LNCaP clone FGC (cell line): ENCODE measurements at places on chromosomes 5 and 9.
A peak's percentile ranks its signal among the peaks of the same experiment; 100 is the strongest.

- no peak for DNase-seq
Measured at GRCh38 chr9:80937645-80938044, 751.7 kb downstream of the TLE1 start.

GRCh38 chr5:3349704-3350565, 245.7 kb upstream of the IRX1 start:
- no peak for DNase-seq

DNA sequence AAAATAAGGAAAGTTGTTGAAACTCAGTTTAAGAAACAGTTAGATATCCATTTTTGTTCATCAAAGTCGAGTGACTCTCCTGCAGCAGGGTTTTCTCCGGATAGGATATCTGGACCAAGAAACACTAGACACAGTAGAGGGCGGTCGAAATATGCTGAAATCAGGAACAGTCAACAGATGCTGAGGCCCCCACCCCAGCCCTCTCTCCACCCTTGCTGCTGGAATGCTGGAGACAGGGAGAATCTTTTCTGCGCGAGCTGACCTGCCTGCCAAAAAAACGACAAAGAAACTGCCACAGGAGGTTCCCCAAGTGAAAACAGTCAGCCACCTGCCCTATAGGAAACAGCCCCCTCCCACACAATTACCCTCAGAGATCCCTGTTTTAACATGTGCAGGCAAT, 4.3 kb upstream of the IL13 start:
- DNase-seq, result no peak

DNA sequence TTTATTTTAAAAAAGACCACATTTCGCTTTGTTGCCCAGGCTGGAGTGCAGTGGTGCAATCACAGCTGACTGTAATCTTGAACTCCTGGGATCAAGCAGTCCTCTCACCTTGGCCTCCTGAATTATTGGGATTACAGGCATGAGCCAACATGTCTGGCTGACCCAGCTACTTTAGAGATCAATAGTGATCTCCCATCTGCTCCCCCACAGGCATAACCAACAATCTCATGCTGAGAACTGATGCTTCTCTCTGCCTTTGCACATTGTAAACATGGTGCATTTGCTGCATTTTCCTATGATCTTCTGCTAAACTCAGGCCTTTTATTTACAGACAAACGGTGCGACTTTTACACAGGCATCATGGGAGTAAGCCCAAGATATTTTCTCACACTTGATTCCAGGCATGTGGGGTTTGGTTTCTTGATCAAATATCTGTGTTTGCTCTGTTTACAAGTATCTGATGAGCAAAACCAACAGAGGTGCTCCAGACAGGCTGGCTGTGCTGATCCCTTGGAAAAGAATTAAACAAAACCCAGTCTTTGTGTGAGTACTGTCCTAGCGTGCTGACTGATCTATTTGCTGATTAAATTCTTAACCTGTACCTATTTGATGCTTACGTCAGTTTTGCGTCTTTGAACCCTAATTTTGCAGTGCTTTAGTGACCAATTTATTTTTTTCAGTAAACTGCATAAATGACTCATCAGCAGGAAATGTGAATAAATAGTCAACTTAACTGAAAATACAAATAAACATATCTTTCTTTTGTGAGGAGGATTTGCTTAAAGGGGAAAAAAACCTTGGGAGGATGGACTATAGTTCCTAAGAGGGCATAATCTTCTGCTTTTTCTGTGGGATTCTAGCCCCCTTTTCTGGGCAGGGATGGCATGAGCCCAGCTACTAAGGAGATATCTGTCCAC, 191.7 kb upstream of the NR3C1 start:
- DNase-seq, result peak; percentile 85

GRCh38 chr5:67816456-67816855, 399.1 kb upstream of the PIK3R1 start:
- no peak for DNase-seq

- no peak for DNase-seq
Measured at GRCh38 chr9:134388289-134388808, 62.1 kb downstream of the RXRA start.

DNA sequence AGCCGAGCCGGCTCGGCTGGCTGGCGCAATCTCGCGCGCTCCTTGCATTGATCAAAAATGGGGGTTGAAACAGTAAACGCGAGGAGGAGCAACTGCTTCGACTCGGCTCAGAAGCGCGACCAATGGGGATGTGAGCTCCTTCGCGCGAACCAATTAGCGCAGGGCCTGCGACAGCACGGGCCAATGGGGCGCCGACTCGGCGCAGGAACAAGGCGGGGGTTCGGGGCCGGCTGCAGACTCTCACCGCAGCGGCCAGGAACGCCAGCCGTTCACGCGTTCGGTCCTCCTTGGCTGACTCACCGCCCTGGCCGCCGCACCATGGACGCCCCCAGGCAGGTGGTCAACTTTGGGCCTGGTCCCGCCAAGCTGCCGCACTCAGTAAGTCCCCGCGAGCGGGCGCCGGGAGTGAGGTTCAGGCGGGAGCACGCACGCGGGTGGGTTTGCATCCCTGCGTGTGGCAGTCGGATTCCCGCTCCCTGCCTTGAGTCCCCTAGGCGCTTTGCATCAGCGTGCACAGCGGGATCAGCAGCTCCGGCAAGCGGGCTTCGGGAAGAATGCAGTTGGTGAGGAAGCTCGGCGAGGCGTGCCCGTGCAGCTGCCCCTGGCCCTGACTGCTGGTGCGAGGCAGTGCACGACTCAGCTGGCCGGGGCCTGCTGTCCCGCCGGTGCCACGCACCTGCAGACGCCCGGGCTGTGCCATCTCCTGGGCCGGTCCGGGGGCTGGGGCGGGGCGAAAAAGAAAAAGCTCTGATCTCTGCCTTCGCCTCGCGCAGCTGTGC, at the start of gene PSAT1:
Gene PSAT1, plus strand, starts transcription at position 233 of the 779 bp plus-strand sequence. Its CDS starts 86 bp downstream, at position 319.
- peak; percentile 96 for DNase-seq

DNA sequence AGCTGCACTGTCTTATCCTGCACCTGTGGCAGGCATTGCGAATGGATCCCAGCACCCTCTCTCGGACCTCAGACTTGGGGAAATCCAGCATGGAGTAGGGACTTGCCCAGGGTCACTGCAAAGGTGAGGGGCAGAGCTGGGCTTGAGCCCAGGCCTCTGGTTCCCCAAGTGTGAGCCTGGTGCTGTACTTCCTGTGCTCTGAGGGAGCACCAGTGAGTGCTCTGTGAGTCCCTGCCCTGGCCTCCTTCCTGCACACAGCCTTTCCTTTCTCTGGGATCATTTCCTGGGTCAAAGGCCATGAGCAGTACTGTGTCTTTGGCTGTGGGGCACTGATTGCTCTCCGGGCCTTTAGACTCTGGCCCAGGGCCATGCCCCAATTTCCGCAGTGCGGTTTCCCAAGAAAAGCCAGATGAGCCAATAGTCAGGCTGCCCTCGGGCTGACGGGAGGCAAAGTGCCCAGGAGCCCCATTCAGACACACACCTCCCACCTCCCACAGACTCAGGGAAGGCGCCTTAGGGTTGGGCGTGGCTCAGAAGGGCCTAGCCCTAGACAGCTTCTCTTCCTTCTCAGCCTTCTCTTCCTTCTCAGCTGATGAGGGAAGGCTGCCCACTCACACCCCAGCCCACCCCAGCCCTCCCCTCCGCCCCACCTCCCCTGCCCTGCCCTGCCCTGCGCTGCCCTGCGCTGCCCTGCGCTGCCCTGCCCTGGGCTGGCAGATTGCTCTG, 23.3 kb upstream of the TRIM14 start:
- no peak for DNase-seq

DNA sequence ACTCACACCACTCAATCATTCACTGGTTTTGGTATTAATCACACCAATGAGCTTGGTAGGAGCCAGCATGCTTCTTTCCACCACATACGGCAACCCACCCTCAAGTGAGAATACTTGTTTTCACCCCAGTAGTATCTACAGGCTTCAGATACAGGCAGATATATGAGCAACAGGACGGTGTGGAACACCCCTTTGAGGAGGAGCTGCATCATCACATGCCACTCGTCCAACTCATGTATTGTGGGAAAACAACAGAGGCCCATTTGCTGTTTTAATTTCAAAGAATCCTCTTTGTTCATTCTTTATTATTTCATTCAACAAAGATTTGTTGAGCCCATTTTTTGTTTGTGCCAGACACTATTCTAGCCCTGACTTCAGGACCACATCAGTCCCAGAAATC, 46.0 kb downstream of the RORB start:
- DNase-seq, result no peak

DNA sequence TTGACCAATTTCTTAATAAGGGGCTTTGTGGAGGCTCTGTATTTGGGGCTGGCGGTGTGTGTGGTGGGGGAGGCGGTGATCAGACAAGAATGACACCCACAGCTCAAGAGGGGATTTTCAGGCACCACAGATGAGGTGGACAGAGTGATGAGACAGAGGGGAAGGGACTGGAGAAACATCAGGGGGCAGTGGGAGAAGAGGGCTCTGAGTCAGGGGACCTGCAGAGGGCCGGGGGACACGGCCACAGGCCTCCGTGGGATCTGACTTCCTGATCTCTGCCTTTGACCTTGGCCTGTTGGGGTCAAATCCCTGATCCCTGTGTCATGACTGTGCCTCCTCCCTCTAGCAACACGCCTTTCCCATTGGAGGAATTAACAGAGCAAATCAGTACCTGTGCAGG, 197.7 kb downstream of the C9orf50 start:
- no peak for DNase-seq

GRCh38 chr5:84816746-84817547, 432.3 kb upstream of the EDIL3 start:
- peak; percentile 0 for DNase-seq

DNA sequence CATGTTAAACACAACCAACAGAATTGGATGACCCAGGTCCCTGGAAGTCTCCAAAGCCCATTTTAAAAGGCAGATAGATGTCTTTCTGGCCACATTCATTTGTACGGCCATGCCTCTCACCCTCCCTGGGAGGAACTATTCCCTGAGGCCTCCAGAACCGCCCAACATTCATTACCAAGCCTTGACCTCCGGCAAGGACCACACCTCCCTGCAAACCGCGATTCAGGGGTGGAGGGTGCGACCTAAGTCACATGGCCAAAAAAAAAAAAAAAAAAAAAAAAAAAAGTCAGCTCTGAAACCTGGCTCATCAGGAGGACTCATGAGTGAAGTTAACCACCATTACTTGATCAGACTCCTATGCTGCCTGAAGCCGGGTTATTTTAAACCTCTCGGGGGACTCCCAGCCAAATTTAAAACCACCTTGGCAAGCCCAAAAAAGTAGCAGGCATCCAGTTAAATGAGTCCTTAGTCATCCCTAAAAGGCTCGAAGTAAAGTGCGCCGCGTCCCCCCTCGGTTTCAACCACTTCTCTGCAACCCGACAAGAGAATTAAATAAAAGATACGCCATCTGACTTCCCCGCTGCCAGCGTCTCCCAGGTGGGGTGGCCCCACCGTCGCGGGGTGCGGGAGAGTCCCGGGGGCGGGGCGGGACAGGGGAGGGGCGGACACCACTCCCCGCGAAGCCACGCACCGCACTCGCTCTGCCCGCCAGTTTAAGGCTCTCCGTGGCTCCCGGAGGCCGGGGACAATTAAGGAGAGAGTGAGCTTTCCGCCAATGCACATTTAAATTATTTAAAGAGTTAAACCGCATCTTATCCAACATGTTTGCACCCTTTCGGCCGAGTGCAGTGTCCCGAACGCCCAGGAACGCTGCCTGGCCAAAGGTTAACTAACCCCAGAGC, 2.3 kb downstream of the KLF9 start:
- DNase-seq, result no peak

DNA sequence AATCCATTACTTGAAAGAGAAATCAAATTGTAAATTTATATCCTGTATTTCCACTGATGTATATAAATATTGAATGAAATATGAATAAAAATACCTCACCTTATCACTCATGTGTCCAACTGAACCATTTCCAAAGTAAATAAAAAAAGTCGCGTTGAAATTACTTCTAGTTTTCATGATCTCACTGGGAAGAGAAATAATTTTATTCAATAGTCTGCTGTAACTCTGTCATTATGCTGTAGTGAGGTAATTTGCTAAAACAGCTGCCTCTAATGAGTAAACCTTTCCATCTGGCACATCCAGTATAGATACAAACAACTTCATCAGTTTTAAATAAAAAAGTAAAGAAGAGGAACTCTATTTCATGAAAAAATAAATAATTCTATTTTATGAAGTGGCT, 611.5 kb downstream of the ZNF608 start:
- DNase-seq, result no peak

GRCh38 chr9:135216791-135217441, 129.4 kb downstream of the OLFM1 start:
- DNase-seq, result no peak

DNA sequence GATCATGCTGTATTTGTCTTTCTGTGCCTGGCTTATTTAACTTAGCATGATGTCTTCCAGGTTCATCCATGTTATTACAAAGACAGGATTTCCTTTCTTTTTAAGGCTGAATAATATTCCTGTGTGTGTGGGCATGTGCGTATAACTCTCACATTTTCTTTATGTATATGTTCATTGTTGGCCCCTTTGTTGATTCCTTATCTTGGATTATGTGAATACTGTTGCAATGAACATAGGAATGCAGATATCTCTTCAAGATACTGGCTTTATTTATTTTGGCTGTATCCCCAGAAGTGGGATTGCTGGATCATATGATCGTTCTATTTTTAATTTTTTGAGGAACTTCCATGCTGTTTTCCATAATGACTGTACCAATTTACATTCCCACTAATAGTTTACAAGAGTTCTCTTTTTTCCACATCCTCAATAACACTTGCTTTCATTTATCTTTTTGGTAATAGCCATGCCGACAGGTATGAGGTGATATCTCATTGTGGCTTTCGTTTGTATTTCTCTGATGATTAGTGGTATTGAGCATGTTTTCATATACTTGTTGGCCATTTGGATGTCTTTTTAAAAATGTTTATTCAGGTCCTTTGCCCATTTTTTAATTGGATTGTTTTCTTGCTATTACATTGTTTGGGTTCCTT, 38.0 kb downstream of the CREBRF start:
- peak; percentile 84 for DNase-seq

GRCh38 chr5:57298985-57299491, 125.2 kb downstream of the GPBP1 start:
- peak; percentile 55 for DNase-seq

DNA sequence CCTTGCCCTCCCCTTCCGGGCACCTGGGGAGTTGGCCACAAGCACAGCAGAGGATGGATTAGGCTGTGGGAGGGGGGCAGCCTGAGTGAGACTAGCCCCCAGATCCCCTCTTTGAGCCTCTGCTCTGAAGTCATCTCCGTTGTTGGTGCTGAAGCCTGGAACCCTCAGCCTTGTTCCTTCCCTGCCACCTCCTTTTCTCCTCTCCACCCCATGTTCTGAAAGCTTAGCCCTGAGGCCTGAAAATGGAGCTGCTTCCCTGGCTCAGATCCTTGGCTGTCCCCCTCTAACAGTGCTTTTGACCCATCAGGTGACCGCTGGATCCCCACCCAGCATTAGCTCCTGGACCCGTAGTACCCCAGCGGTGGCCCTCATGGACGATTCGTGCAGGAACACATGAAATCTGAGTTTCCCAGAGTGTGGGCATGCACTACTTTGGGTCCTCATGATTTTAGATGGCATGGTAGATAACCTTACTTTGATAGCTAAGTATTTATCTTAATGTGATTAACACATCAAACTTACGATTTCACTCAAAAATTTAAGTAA, 21.6 kb upstream of the ANGPTL2 start:
- DNase-seq, result no peak

DNA sequence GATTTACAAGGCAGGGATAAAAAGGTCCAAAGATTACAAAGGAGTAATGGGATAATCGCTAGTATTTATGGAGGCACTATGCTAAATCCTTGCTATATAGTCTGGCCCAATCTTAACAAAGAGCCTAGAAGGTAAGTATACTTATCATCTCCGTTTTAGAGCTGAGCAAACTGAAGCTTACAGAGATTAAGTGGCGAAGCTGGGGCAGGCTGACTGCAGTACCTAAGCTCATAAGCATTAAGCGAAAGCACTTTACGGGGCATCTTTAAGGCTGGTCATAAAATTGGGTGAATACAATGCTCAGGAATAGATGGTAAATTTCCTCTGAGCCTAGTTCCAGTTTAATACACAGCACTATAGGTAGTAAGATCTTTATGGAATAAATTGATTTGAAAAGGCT, 30.0 kb upstream of the ZNF366 start:
- DNase-seq, result no peak
